ENCODE measurements at places on chromosomes 12 and 14.

GRCh38 chr14:33432407-33433023 lies 493.8 kb downstream of the NPAS3 start:
- DNase-seq = no peak

GRCh38 chr12:12327802-12328201 lies 22.2 kb downstream of the MANSC1 start:
- DNase-seq = no peak

GRCh38 chr14:93926245-93926872 lies 785 bp upstream of the FAM181A start:
- DNase-seq = no peak

DNA sequence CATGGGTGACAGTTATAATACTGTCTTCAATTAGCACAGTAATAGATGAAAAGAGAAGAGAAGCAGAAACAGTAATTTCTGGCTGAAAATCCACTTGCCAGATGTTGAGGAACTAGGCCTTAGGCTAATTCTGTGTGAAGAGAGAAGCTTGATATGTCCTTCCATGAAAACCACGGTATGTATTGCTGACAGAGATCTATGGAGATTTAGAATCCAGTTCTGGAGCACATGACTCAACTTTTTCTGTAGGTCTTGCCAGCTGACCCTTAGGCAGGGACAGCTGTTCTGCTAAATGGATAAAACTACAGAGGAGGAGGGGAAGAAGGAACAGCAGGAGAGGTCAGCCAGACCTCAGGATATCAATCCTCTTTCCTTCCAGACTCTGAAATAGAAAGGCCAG lies 211.5 kb downstream of the PRKD1 start:
- no peak for DNase-seq

- DNase-seq = no peak
Measured at GRCh38 chr12:93135286-93136239, 206.5 kb upstream of the EEA1 start.

- peak; percentile 76 for DNase-seq
Measured at GRCh38 chr14:104768437-104769323, 15.7 kb downstream of the SIVA1 start.

GRCh38 chr12:96177013-96177412 lies 17.2 kb upstream of the ELK3 start:
- DNase-seq = peak; percentile 61

DNA sequence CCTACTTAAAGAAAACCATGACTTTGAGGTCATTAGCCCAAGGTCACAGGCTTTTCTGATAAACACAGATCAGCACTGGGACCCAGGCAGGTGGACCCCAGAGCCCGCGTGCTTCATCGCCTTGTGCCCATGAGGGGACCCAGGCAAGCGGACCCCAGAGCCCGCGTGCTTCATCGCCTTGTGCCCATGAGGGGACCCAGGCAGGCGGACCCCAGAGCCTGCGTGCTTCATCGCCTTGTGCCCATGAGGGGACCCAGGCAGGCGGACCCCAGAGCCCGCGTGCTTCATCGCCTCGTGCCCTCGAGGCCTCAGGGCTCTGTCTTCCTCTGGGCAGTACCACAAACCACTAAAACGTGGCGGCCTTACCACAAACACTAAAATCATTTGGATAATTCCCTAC lies 31.7 kb downstream of the STX2 start:
- DNase-seq = no peak

- DNase-seq = no peak
Measured at GRCh38 chr12:104000807-104001434, 35.2 kb downstream of the TDG start.

DNA sequence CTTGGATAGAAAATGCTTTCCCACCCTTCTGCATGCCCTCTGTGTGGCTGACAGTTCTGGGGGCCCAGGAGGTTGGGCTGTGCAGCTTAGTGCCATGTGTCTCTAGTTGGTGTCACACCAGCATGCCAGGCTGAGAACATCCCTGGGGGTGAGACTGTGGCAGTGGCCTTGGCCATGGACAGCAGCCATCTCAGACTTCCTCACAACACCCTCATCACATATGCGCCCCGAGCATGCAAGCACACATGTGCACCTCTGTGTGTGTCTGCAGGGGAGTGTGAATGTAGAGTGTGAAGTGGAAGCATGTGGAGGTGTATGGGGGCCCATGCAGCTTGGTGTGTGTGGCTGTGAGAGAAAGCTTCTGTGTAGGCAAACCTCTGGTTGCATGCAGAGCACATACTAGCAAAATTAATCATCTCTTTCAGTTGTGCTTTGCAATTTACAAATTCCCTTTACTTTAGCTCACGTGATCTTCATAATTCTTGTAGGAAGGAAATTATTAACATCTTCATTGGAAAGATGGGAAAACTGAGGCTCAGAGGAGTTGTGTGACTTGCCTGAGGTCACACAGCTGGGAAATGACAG lies 8.4 kb downstream of the ASIC1 start:
- DNase-seq = no peak

DNA sequence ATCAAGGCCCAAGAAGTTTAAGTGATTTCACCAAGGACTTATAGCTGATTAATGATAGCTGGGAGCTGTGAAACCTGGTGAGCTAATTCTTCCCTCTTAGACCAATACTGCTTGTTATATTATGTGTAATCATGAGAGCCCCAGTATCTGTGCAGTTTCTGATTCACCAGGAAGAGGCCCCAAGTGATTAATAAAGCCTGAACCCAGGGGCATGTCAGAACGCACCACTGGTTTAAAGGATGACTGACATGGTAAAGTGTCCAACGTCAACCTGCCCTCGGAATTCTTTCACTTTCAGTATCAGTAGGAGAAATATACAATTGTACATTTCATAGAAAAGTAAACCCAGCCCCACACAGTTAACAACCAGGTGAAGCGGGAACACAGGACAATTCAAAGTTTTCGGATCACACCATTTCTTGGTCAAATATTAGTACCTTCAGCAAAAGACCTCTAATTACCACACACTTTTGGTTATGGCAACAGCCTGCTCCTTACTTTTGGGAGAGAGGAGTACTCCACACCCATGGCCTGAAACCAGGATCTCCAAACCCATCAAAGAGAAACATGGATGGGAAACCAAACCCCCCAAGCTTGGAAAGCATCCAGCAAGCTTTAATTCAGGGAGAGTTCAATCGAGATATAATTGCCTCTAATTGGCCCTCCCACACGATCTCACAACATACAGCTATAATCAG lies 28.5 kb downstream of the TMCC3 start:
- no peak for DNase-seq

DNA sequence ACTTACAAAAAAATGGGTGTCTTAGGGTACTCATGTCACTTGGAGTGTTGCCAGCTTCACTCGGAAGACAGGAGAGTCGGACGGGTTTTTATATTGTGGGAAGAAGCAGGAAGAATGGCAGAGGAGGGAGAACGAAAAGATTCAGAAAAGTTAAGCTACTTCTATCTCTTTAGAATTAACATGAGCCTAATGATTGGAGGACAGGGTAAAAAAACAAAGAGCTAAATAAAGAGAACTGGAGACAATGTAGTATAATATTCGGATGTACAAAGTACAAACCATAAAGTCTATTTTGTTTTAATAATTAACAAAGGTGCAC lies 43.9 kb downstream of the EFCAB11 start:
- no peak for DNase-seq

- no peak for DNase-seq
Measured at GRCh38 chr14:79352076-79352630, 859.2 kb downstream of the DIO2 start.

DNA sequence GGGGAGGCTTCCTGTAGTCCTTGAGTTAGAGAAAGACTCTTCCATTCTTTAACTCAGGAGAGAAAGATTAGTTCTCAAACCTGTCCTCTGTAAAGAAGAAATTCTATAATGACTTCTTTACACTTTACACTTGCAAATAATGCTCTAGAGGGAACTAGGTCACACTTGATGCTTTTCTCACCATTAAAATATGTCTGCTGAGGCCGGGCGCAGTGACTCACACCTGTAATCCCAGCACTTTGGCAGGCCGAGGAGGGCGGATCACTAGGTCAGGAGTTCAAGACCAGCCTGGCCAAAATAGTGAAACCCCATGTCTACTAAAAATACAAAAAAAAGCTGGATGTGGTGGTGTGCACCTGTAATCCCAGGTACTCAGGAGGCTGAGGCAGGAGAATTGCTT lies 6.3 kb downstream of the NTN4 start:
- no peak for DNase-seq

DNA sequence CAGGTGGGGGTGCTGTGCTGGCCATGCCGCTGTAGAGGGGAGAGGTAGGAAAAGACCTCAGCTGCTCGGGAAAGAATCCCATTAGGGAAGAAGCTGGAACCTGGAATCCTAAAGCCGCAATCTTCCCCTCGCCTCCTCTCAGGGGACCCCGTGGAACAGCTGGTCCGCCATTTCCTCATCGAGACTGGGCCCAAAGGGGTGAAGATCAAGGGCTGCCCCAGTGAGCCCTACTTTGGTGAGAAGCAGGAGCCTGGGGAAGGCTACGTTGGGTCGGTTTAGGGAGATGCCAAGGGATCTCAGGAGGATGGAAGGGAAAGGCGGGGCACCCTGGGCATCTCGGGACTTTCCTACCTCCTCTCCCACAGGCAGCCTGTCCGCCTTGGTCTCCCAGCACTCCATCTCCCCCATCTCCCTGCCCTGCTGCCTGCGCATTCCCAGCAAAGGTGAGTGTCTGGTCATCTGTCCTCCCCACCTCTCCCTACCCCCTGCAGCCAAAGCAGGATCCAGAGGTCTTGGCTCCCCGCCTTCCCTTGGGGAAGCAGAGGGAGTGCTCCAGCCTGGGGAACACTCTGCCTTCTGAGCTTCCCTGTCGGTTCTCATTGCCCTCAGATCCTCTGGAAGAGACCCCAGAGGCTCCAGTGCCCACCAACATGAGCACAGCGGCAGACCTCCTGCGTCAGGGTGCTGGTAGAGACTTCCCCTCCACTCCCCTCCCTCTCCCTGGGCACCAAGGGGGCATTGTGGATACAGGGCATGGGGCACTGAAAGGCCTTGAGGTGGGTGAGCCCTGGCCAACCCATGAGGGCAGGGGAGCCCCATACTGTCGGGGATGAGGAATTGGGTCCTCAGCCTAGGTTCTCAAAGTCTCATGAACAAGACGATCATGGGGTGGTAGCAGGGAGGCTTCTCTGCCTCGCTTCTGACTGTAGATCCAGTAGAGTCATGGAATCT lies 12.4 kb downstream of the TNS2 start:
- no peak for DNase-seq

DNA sequence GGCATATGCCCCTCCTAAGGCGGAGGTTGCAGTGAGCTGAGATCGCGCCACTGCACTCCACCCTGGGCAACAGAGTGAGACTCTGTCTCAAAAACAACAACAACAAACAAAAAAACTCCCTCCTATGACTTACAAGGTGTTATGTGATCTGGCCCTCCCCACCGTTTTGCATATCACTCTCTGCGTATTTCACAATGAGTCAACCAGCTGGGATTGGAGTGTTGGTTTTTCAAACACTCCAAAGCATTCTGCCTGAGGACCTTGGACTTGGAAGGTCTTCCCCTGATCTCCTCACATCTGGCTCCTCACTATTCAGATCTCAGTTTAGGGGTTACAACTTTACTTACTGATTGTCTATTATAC lies 14.0 kb downstream of the MANSC1 start:
- no peak for DNase-seq

DNA sequence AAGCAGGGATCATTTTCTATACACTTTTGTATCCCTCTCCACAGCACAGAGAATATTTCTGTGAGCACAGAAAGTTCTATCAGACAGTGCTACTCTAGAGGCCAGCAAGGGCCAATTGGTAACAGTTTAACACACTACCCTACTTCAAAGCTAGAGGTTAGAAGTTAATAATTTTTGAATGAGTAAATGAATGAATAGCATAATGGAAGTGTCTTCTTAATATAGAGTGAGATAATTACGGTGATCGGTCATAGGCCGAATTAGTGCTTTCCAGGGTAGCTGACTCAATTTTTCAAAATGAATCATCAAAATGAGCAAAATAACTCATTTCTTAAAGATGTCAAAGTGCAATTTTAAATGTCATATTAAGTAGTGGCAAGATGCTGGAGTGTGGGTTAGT lies 67.0 kb upstream of the CCDC198 start:
- DNase-seq = no peak

- no peak for DNase-seq
Measured at GRCh38 chr12:6315704-6316597, 5.5 kb downstream of the PLEKHG6 start.

- DNase-seq = no peak
Measured at GRCh38 chr14:59707778-59708561, 131.4 kb upstream of the CCDC175 start.

DNA sequence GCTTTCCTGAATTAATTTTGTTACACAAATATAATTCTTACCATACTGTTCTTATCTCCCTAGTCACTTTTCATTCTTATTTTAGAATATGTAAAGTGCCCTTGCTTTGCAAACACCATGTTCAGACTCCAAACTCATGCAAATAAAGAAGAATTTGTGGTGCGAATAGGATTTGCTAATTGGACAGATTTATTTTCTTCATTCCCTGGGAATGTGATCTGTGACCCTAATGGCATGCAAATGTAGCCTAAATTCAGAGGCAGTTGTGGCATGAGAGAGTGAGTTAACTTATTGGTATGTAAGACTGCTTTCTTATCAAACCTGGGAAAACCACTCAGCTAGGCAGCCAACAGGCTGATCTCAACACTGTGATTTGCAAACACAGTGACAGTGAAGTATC lies 10.0 kb downstream of the CAPZA3 start:
- no peak for DNase-seq

DNA sequence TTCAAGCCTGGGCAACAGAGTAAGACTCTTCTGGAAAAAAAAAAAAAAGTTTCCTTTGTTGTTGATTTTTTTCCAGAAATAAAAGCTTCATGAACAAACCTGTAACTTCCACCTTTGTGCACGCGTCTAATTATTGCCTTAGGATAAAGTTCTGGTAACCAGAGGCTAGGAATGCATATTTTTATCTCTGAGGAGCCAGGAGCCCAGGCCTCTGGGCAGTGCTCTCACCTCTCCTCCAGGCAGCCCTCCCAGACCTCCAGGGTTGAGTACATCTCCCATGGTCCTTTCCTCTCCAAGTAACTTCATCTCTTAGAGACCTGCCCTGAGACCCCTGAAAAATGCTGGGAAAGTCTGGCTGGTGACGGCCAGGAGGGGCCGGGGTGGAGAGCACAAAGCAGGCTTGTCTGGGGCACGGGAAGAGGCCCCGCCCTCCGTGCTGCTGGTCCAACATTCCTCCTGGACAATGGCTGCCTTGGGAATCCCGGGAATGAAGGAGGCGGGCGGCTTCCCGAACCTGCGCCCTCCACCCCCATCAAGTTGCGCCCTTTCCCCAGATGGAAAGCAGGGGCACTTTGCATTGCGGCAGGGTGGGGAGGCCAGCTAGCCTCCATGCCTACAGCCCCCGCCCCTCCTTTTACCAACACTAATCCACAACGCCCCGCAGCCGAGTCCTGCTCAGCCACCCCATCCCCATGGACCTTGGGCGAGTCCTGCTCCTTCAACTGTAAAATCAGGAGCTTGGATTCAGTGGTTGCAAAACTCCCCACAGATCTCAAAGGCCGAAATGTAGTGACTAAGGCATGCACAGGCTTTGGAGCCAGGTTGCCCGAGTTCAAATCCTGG lies 7.3 kb upstream of the FIGNL2 start:
- no peak for DNase-seq

DNA sequence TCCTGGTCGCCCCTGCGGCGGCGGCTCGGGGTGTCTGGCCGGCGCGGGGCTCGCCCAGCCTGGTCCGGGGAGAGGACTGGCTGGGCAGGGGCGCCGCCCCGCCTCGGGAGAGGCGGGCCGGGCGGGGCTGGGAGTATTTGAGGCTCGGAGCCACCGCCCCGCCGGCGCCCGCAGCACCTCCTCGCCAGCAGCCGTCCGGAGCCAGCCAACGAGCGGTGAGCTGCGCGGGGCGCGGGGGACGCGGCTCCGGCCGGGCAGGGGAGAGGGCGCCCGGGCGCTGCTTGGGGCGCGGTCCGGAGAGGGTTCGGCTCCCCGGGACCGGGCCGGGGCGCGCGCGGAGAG lies at the start of gene LGALS3:
Gene LGALS3, plus strand, starts transcription at position 167 of the 342 bp plus-strand sequence. CDS start 8,122 bp downstream, outside the sequence.
- DNase-seq = peak; percentile 33

- no peak for DNase-seq
Measured at GRCh38 chr12:51242876-51243275, 4.2 kb downstream of the DAZAP2 start.

Measured in stimulated activated CD8-positive, alpha-beta memory T cell treated with anti-CD3 and anti-CD28 coated beads, Interleukin-7, amount 100 ng/mL, for 4 hours (primary cell).